ENCODE measurements at places on chromosomes 11 and 22. TPM values are rescaled to one million over a fixed set of nuclear protein-coding genes. Genes with fewer than 3 reads are reported as not detected.

GRCh38 chr11:63698976-63699733, 17.9 kb downstream of the RTN3 start:
- H3K27me3 ChIP-seq: no peaks in the 10 kb centered on the region
- no peak for DNase-seq
- no peak overlapping the region for H3K4me3 ChIP-seq
- no peak overlapping the region for H3K27ac ChIP-seq
- H3K4me1 ChIP-seq: peaks cover 10% of the 10 kb centered on the region

- H3K4me3 ChIP-seq: no peak overlapping the region
- no peaks in the 10 kb centered on the region for H3K27me3 ChIP-seq
- no peaks in the 10 kb centered on the region for H3K36me3 ChIP-seq
- H3K27ac ChIP-seq: no peak overlapping the region
Measured at GRCh38 chr11:132062031-132062430, 691.6 kb downstream of the NTM start.

DNA sequence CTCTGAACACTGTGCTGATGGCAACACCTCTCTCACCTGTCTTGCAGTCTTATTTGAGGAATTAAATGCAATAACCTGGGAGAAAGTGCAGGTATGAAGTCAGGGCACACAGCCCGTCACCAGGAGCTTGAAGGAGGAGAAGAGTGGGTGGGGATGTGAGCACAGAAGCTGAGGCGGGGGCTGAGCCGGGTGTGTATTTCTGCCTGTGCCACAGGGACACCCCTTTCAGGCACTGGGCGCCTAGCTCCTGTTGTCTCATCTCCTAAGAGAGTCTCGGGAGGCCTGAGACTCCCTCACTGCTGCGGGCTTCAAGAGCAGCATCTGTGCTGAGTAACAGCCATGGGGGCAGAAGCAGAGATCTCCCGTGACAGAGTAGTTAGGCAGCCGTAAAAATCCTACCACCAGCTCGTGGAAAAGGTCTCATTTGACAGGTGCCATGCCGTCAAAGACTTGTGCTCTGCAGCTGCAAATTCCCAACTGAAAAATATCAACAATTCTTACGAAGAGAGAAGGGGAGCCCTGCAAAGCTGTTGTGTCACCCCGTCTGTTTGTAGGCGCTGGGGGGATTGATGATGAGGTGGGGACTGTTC, 26.8 kb downstream of the PARVB start:
- DNase-seq: no peak
- no peaks in the 10 kb centered on the region for H3K36me3 ChIP-seq
- H3K27ac ChIP-seq: no peak overlapping the region
- H3K4me1 ChIP-seq: peaks cover 22% of the 10 kb centered on the region

GRM5 gene
- 2.3 TPM for total RNA-seq

RASSF10 gene
- total RNA-seq: 6.3 TPM

GGT1 gene
- 75.3 TPM for total RNA-seq

OR51B2 gene
- total RNA-seq: 0.74 TPM

SYT12 gene
- total RNA-seq: 3.4 TPM

ACCS gene
- 65.4 TPM for total RNA-seq
